ENCODE measurements at places on chromosomes 5 and 9.

DNA sequence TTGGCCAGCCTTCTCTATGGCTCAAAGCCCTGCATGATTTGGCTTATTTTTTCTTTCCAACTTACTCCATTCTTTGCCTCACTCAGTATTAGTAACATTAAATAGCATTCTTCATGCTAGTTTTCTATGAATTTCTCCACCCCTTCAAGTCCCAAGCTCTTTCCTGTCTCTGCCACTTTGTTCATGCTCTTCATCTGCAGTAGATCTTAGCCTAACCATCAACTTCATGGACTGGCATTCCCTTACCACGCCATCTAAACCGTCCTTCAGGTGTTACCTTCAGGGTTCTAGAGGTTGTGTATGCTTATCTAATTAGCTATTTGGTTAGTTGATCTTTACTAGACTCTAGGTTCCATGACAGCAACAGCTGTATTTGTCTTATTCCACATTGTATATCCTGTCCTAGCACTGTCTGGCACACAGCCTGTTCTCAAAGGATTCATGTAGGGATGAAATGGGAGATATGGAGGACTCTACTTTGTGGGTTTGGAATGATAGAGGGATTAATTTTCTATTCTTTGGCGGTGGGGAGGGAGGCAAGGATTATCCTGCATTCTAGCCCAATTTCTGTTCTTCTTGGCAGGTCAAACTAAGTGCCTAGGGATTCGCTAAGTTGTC lies 26.4 kb downstream of the TMEM167A start:
- DNase-seq = no peak

GRCh38 chr5:6472792-6473191 lies 24.1 kb downstream of the UBE2QL1 start:
- no peak for DNase-seq

DNA sequence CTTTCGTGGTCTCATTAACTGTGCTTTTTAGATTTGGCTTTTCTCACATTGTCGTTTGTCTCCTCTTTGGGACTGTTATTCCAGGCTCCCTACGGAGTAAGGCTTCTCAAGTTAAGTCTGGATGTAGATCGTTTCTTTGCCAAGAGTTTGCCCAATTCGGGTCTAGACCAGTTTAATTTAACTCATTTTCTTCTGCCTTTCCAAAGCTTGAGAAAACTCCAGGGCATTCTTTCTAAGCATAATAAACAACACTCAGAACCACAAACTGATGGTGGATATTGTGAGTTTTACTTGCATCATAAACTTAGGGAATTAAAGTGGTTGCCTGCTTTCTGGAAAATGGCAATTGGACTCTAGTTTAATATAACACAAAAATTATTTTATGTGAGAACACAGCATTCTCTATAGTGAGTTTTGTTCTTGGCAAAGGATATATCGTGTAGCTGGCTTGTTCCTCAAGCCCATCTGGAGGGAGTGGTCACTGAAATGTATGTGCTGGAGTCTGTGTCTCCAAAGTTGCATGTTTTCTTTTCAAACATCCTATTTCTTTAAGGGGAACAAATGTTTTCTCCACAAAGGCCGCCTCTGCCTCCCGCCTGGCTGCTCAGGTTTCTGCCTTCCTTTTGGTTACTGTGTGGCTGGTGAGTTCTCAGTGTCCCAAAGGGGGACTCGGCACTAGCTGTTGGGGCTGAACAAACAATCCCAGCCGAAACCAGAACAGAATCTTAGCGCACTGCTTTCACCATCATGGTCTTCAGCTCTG lies 211.3 kb upstream of the FBN2 start:
- DNase-seq = no peak

DNA sequence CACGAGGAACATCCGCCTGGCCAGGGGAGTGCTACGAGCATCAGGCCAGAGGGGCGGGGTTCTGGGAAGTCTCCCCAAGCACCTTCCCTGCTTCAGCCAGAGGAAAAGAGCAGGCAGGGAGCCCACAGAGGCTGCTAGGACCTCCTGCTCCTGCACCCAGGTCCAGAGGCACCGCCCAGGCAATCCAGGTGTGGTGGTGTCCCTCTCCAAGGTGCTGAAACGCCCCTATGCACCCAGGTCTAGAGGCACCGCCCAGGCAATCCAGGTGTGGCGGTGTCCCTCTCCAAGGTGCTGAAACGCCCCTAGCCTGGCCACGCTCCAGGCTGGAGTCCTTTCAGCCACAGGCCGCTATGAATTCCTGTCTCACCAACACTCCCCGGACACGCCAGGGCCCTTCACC lies 10.7 kb upstream of the UBAC1 start:
- DNase-seq = no peak

GRCh38 chr9:37496020-37496419 lies 10.3 kb downstream of the POLR1E start:
- no peak for DNase-seq

GRCh38 chr5:150131978-150132694 lies 23.5 kb downstream of the PDGFRB start:
- no peak for DNase-seq

All from NCI-H1930 (cell line).